Ovary (tissue), 10 donors: ENCODE measurements at places on chromosomes 7 and 10.

DNA sequence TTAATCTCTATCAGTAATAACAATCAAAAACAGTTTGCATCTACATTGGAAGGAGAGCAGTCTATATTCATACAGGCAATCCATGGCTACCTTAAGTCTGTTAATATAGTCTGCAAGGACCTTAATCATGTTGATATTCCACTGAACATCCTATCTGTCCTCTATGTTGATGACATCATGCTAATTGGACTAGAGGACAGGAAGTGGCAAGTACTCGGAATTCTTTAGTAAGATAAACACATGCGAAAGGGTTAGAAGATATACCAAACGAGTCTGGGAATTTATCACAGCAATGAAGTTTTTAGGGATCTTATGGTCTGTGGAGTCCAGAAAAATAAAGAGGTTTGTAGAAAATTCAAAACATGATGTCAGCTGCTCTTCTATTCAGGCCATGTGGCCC lies 11.3 kb upstream of the SAMD9L start:
- no peak for DNase-seq

DNA sequence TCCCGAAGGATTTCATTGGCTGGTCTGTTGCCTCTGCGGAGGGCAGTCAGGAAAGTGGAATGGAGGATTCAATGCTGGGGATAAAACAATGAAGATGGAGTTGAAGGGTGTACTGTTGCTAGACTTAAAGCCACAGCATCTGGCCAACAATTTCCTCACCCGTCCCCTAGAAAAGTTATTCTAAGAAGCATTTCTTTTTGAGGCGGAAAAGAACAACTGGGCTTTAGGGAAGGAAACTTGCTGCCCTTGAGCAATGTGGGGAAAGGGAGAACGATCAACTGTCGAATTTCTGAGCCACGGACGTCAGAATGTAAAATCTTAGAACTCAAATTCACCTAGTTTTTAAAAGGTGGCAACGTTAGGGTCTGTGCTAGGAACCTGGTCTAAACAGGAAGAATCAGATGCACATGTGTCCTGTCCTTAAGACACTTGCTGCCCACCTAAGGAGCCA lies 664 bp downstream of the FMC1 start:
- DNase-seq: no peak

GRCh38 chr10:46284286-46285229 lies 2.2 kb upstream of the ANTXRL start:
- DNase-seq: peak; percentile 67

- DNase-seq: no peak
These were observed 4.6 kb upstream of the TMEM139 start for GRCh38 chr7:143280160-143280559.

DNA sequence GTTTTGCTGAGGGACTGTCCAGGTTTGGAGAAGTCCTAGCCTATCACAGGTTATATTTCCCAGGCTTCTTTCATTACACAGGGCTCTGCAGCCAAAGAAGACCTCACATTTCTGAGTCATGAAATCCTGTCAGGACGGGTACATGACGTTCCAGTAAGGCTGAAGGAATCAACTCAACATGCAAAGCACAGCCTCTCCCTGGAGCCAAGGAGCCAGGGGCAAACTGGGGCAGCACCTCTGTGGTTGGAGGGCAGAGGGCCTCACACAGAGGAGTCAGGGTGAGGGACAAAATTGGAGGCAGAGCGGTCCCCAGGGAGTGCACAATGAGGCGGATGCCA lies 116.3 kb upstream of the GDF10 start:
- no peak for DNase-seq
